Activated CD8-positive, alpha-beta memory T cell treated with anti-CD3 and anti-CD28 coated beads for 4 hours (primary cell): ENCODE measurements at places on chromosomes 2 and 18.

GRCh38 chr18:74796841-74797576, 199.3 kb downstream of the ZNF407 start:
- DNase-seq: no peak

DNA sequence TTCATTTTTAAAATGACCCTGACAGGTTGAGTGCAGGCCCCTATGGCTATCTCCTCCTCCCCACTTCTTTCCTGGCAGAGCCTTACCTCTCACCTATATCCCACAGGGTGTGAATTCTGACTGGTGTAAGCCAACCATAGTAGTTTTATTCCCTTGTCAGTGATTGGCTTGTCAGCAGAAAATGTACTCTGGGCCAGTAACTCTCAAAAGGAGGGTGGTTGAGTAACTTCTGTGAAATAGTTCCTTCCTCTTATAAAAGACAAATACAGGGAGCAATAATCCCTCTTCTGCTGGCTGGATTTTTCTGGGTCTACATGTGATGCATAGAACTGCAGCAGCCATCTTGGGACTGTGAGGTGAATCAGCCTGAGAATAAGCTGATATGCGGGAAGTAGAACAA, 83.4 kb downstream of the RAPH1 start:
- no peak for DNase-seq

- DNase-seq: no peak
Measured at GRCh38 chr18:58473071-58473470, 155.8 kb downstream of the ALPK2 start.

DNA sequence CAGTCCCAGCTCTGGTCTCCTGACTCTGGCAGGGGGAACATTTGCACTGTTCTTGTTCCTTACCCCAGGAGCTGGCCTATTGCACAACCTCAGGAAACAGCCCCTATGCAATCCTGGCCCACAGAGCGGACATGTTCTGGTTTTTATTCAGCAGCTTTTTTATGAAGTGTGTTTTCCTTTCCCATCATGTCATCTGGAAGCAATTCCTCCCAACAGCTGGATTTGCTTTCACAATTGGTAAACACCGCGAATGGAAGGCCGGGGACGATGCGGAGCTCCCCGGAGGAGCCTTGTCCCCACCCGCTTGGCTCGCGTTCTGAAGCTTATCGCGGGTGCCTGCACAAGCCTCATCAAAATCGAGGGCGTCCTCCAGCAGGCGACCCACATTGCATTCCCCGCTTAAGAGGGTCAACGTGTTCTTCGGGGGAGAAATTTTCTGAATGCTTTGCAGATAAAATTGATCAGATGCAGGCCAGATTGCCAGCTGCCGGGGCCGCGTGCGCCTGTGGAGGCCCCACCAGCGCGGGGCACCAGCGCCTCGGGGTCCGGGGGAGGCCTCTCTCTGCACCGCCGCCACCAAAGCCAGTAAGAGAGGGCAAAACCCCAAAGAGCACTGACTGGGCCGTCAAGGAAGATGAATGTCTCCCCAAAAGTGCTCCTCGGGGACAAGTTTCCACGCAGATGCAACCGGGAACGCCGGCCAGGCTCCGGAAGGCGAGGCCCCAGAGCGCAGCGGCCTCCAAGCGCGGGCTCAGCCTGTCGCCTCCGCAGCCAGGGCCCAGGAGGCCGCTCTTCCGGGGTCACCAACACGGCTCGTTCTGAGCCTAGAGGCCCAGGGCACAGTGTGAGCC, 60.3 kb upstream of the SP3 start:
- DNase-seq: no peak

DNA sequence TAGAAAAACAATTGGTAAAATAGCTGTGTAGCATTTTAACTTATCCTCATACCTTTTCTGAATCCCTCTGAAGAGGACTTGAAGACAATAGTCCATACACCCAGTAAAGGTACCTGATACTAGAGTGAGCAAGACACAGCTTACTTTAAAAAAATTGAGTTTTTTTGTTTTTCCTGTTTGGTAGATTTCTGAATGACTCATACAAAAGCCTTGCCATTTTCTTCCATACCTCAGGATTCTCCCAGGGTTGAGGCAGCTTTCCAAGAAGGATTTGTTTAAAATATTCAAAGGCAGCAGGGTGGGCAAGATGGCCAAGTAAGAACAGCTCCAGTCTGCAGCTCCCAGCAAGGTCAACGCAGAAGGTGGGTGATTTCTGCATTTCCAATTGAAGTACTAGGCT, 551.0 kb upstream of the LRATD1 start:
- no peak for DNase-seq

- DNase-seq: no peak
Measured at GRCh38 chr18:74528913-74529312, 5.4 kb upstream of the CNDP1 start.

- DNase-seq: no peak
Measured at GRCh38 chr2:2586068-2586776, 255.1 kb upstream of the MYT1L start.

DNA sequence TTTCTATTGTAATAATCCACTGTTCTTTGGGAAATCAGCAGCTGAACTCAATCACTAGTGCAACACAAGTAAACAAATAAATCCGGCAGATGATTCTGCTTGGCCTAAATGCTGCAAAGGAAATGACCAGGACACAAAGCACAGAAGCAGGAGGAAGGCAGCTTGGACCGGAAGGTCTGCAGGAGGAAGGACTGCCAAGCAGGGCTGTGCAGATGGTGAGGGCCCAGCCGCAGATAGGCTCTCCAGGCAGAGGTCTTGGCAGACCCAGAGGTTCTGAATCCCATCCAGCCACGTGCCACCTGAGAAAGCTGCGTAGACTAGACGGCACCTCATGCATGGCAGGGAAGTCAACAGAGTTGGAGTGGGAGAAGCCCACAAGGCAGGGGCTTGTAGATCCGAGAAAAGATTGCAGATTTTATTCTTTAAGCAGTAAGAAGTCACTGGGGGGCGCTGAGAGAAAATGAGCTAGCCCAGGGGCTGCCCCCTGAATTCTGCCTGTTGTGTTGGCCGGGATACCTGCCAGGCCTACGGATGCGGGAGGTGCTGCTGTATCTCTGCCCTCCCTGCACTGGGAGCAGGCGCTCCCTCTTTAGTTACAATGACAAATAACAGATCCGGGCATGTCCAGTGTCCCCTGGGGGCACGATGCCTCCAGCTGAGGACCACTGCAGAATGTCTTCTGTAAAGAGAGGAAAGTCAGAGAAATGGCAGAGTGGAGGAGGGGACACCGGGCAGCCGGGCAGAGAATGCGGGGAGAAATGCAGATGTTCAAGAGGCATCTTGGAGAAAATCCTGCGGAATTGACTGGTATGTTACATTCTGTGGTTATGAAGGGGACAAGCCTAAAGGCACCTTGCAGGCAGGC, 153.5 kb downstream of the PXDN start:
- no peak for DNase-seq

DNA sequence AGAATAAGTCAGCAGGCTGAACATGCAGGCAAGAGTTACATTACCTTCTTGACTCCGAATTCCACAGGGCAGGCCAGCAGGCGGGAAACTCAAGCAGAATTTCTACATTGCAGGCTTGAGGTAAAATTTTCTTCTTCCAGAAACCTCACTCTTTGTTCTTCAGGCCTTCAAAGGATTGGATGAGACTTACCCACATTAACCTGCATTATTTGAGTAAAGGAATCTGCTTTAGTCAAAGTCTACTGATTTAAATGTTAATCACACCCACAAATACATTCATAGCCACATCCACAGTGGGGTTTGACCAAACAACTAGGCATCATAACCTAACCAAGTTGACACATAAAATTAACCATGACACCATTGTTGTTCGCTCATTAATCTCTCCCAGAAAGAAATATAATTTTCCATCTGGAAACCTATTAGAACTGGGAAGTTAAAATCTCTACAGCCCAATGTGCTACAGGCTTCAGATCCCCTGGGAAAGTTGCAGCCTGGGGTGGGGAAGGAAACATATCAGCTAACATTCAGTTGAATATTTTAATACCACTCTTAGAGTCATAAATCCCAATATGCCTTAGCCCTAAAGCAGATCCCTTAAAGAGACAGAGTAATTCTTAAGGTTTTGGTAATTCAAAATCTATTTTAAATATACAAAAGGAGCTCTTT, 468.2 kb upstream of the TNP1 start:
- no peak for DNase-seq

- no peak for DNase-seq
Measured at GRCh38 chr2:220278022-220278421, 650.6 kb downstream of the SLC4A3 start.

DNA sequence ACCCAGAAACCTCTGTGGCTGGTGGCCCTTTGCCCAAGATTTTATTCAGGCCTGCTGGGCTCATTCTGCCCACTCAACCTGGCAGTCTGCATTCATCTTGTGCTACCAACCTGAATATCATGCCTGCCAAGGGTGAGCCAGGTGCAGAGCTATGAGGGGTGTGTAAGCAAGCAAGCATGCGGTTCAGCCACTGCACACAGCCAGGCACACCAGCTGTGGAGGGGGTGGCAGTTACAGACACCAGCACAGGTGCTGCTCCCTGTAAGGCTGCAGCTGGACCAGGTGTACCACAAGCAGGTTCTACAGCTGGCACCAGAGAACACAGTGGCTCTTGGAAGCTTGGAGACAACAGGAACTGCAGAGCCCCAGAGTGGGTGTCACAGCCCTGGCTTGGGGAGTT, 633.2 kb downstream of the FBXO15 start:
- DNase-seq: no peak

GRCh38 chr2:98505311-98505808, 60.7 kb downstream of the INPP4A start:
- DNase-seq: no peak

GRCh38 chr2:197596766-197597165, 78.6 kb downstream of the RFTN2 start:
- no peak for DNase-seq

DNA sequence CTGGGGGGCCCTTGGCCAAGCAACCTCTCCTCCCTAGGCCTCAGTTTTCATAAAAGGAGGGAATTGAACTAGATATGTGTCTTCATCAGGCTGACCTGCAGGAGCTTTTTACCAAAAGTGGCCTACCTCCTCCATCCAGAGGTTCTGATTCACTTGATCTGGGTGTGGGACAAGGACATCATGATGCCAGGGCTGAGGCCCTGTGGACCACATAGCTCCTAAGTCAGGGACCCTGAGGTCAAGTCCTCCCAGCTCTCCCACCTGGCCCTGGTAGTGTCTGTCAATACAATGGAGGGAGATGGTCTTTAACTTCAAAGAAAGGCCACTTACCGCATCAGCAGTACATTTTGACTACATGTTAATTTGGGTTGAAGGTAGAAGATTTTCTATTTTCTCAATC, 10.4 kb downstream of the IL1RN start:
- no peak for DNase-seq

- DNase-seq: no peak
Measured at GRCh38 chr2:3712831-3713503, 9.6 kb downstream of the DCDC2C start.

DNA sequence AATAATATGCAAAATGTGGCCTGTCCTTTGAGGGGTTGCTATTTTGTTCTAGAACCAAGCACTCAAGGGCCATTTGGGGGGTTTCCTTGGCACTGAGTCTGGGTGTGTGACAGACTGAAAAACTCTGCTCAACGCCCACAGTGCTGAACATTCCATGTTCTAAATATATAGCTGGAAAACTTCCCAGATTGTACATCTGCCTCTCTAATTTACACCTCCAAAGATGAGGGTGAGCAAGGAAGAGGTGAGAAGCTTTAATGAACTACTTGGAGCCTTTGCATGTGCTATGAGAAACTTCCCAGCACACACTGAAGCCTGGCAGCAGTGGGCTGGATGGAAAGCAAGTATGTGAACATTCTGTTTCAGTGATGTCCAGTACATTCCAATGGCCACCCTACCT, 296.7 kb upstream of the KCNH7 start:
- DNase-seq: no peak

GRCh38 chr2:9269295-9269694, 62.7 kb downstream of the ASAP2 start:
- no peak for DNase-seq

- no peak for DNase-seq
Measured at GRCh38 chr2:212814941-212815340, 276.3 kb upstream of the ERBB4 start.

- DNase-seq: no peak
Measured at GRCh38 chr2:149375801-149376361, 45.5 kb downstream of the LYPD6 start.

DNA sequence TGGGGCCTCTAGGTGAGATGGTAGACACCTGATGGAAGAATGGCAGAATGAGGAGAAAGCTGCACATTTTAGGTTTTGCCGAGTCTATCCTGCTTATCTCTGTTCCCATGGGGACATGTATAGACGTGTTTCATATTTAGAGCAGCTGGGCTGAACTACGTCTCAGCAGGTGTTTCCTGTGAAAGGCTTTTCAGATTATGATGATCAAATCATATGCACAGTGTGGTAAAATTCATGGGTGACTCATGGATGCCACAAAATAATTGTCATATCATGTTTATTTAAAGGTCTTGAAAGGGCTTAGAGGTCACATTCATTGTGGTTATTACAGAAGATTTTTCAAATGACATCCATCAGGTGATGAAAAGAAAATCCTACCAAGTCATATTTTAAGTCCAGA, 90.5 kb downstream of the ICOS start:
- no peak for DNase-seq

GRCh38 chr2:120405759-120406099, 59.8 kb downstream of the INHBB start:
- no peak for DNase-seq

- no peak for DNase-seq
Measured at GRCh38 chr2:44895061-44895460, 46.4 kb upstream of the SIX3 start.

DNA sequence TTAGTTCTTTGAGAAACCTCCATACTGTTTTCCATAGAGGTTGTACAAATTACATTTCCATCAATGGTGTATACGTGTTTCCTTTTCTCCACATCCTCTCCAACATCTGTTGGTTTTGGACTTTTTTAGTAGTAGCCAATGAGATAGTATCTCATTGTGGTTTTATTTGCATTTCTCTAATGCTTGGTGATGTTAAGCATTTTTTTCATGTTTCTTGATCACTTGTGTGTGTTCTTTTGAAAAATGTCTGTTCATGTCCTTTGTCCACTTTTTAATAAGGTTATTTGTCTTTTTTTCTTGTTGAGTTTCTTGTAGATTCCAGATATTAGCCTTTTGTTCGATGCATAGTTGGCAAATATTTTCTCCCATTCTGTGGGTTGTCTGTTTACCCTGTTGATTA, 392.3 kb upstream of the ZEB2 start:
- DNase-seq: no peak

- no peak for DNase-seq
Measured at GRCh38 chr2:159065313-159065712, 96.9 kb downstream of the TANC1 start.

GRCh38 chr2:218270721-218271486, 585 bp downstream of the PNKD start:
- DNase-seq: no peak
